ENCODE measurements at places on chromosomes 13 and 19.

- no peak for DNase-seq
These were observed 1.2 kb upstream of the PALM3 start for GRCh38 chr19:14063105-14063504.

DNA sequence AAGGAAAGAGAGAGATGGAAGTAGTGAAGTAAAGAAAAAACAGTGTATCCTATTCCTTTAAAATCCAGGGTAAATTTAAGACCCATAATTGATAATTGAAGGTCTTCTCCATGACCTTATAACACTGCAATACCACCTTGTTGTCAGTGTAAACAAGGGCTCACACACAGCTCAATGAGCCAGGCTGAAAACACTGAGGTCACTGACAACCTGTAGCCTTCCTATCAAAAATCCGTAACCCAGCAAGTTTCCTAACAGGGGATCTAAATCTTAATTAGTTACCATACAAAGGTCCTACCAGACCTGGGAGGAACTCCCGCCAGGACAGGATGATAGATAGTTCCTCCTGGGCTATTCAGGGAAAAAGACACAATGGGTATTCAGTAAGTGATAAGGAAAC, 1677.1 kb downstream of the OLFM4 start:
- DNase-seq = no peak

DNA sequence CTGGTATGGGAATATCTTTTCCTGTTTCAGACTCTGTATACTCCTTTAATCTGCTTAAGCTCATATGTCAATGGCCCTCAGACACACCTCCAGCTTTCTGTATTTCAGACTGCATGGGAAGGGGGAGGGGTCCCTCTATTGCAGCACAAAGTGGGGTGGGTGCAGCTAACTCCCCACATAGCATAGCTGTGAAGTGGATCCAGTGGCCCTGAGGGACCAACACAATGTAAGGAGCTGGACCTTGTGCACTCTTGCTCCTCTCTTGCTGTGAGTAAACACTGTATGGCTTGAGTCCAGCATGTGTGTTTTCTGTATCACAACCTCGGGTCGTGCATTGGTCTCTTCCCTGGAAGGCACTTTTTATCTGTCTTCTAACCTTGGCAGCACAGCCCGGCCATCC, 669.9 kb downstream of the PCDH9 start:
- no peak for DNase-seq

GRCh38 chr13:30429721-30430694, 7.7 kb downstream of the UBE2L5 start:
- DNase-seq = peak; percentile 33

GRCh38 chr13:82947191-82947621, 935.1 kb downstream of the SLITRK1 start:
- DNase-seq = no peak

GRCh38 chr19:4654437-4655361, 15.4 kb downstream of the TNFAIP8L1 start:
- no peak for DNase-seq

DNA sequence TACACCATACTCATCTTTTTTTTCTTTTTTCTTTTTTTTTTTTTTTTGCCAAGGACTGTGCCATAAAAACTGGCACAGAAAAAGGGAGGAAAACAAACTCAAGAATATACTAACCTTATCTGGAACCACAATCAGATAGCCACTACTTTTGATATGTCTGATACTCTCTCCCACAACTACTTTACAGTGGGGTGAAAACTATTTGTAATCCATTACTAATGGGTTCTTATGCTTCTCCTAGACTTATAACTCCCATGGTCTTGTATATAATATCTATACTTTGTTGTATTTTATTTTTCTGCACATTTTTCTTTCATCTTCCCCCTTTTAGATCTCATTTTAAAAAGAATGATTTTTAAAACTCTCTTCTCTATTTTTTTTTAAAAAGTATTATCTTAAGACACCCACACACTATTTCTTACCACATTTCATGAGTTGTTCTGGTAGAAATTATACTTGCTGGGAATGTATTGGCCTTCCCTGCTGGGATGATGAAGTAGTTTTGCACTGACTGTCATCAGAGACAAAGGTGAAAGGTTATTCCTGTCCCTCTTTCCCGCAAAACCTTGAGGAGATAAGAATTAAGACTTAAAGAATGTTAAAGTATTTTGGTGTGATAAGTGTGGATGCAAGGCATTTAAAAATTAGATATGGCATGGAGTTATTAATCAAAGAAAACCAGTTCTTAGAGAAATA, 146.7 kb upstream of the KLF12 start:
- no peak for DNase-seq

- no peak for DNase-seq
These were observed 1.4 kb downstream of the NOVA2 start for GRCh38 chr19:45972081-45972946.

GRCh38 chr13:40517486-40518480, 148.7 kb downstream of the FOXO1 start:
- no peak for DNase-seq

DNA sequence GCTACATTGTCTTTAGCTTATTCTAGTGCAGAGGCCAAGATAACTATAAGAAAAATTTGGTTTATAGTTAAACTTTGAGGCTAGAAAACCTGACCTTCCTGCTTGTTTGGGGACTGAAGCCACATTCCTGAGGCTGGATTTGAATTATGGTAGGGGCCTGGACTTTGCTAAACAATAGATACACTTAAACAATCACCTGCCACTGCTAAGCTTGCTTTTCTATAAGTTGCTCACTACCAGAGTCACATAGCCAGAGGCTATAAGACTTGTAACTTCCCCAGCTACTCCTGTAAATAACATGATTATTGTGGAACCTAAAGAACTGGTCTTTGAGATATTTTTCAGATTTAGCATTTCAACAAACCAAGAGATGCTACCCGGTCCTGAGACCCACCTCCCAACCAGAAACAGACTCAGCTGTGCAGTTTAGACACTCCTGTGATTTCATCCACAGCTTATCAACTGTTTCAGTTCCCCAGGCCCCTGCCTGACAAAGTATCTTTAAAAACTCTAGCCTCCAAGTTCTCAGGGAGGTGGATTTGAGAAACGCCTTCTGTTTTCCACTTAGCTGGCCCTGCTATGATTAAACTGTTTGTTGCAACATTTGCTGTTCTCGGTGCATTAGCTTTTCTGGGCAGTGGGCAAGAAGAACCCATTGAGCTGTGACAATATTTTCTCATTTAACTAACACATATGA, 77.7 kb downstream of the MIPEP start:
- DNase-seq = no peak

GRCh38 chr13:113083402-113084061, 22.1 kb upstream of the F7 start:
- peak; percentile 74 for DNase-seq

DNA sequence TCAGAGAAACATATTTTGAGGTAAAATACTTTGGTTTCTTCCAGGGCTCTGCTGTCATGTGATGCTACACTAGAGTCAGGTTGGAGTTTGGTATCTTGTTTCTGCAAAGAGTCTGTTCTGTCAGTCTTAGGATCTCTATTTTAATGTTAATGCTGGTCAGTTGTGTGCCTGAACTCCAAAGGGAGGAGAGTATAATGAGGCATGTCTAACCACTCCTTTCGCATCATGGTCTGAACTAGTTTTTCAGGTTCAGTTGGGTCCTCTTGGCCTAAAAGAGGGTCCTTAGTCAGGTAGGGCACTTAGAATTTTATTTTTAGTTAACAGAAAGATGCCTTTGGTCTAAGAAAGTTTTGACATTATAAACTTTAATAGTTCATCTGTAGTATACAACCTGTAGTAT, 78.2 kb downstream of the FNDC3A start:
- DNase-seq = no peak

DNA sequence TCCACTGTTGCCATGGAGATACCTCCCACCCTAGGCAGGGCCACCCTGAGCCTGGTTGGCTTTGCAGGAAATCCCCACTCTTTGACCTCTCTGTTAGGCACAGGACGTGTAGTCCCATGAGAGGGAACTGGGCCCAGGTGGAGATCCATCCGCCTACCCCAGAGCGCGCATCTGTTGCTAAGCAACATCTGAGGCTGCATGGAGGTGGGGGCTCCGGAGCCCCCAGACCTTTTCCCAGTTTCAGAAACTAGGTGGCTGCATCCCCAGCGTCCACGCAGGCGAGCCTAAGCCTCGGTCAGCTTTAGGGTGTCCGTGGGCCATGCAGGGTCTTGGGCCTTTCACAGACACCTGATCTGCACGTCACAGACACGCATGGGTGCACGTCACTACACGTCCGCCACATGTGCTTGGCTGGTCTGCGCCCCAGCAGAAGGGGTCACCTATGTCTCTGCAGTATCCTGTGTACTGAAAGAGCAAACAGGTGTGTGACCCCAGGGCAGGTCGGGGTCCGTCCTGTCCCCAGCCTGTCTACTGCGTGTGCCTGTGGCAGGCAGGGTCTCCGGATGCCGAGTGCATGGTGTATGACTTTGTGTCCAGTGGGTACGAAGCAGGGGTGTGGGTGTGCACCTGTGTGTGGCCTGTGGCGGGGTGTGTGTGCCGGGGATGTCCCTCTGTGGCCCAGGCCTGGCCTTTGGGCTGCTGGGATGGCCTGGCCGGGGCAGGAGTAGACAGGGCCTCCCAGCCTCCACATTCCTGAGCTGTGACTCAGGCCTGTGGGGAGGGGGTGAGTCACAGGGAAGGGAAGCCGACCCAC, 4.1 kb upstream of the CIRBP start:
- peak; percentile 76 for DNase-seq

- DNase-seq = no peak
These were observed 15.8 kb downstream of the TCF3 start for GRCh38 chr19:1636325-1637236.

GRCh38 chr19:33720691-33721682, 75.7 kb upstream of the KCTD15 start:
- DNase-seq = no peak

DNA sequence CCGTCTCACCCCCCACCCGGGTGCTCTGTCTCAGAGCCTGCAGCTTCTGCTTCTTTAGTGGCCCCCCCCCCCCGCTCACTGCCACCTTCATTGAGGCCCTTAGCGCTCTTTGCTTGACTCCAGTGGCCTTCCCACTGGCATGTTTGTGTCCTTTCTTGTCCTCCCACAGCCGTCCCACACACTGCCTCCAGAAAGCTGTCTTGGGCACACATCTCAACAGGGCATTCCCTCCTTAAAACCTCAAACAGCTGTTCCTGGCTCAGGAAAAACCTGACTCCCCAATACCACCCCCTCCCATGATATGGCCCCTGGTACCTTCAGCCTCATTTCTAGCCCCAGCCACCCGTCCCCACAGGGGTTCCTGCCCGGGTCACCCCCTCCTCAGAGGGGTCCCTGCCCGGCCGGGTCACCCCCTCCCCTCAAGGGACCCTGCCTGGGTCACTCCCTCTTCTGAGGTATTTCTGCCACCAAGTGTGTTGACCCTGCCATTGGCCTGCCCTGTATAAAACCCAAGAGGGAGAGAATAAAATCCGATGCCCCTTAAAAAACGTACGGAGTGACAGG, 8.9 kb downstream of the B3GLCT start:
- DNase-seq = no peak

DNA sequence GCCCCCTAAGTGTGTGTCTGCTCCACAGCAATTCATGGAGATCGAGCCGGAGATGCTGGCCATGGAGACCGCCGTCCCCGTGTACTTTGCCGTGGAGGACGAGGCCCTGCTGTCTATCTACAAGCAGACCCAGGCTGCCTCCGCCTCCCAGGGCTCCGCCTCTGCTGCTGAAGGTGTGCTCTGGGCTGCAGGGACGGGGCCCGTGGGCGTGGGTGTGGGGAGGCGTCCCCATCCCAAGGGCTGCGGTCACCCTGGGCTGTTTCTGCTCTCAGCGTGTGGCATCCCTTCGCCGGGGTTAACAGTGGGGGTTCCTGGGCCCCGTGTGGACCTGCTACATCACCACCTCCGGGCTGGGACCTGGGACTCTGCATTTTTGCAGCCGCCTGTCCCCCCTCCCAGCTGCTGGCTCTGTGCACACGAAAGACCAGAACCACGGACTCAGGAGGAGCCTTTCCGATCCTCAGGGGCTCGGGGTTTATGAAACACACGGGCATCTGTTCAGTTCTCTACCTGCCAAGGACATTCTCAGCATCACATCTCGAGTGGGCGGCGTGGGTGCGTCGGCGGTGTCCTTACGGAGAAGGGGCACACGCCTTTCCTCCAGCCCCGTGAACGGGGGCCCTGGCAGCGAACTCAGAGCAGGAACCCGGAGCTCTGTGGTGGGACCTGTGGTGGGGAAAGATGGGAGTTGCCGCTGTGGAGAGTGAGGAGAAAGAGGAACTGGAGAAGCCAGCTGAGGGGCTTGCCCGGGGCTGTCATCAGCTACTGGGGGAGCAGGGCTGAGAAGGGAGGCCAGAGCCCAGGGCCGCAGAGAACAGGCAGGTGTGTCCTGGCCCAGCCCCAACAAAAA, 7.8 kb downstream of the NCLN start:
- DNase-seq = no peak

DNA sequence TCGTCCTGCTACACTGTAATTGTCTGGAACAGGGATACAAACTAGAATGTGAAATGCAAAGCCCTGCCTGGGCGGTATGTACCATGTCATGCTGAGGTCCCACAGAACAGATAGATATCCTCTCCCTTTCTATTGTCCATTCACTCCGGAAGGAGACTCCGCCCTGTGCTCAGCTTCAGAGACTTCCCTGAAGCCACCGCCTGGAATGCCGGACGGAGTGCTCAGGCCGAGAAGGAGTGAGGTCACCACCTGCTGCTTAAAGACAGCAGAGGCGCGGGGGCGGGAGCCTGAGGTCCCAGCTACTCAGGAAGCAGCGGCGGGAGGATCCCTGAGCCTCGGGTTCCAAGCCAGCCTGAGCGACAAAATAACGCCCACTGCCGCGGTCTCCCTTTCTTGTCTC, 890 bp upstream of the ZNF611 start:
- DNase-seq = no peak

DNA sequence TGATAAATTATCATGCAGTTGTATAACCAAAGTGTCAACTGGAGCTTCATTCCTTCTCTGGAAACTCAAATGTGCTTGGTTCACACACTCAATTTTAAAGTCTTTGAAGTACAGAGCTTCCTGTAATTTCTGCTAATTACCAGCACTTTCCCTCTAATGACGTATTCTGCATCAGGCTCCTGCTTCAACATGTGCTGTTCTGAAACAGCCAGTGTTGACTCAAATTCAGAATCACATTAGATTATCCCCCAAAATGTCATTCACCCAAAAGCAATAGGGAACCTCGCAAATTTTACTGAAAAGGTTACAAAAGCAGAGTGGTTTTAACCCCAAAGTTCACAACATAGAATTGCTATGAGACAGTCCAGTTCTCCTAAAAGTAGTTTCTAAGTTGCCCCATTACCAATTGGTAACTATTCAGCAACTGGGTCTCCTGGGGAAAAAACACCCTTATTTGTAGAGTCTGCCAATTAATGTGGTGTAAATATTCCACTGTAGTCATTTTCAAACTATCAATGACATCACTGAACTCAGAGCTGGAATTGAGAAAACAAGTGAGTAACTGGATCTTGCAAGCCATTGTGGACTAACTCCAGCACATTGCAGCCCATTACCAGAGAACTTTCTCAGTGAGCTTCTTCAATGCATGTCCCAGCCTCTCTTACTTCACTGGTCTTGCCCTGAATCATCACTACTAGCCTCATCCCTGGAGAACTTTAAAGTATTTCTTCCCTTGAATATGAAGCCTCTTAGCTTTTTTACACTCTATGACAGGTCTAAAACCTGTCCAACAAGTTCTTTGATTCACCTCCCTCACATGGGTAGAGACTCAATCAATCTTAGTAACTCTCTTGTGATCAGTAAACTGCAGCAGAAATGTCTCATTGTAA, 955.4 kb downstream of the EFNB2 start:
- DNase-seq = no peak

Measured in foreskin melanocyte (primary cell).